ENCODE measurements at places on chromosomes 7 and 10. TPM values are rescaled to one million over a fixed set of nuclear protein-coding genes. Genes with fewer than 3 reads are reported as not detected.

DNA sequence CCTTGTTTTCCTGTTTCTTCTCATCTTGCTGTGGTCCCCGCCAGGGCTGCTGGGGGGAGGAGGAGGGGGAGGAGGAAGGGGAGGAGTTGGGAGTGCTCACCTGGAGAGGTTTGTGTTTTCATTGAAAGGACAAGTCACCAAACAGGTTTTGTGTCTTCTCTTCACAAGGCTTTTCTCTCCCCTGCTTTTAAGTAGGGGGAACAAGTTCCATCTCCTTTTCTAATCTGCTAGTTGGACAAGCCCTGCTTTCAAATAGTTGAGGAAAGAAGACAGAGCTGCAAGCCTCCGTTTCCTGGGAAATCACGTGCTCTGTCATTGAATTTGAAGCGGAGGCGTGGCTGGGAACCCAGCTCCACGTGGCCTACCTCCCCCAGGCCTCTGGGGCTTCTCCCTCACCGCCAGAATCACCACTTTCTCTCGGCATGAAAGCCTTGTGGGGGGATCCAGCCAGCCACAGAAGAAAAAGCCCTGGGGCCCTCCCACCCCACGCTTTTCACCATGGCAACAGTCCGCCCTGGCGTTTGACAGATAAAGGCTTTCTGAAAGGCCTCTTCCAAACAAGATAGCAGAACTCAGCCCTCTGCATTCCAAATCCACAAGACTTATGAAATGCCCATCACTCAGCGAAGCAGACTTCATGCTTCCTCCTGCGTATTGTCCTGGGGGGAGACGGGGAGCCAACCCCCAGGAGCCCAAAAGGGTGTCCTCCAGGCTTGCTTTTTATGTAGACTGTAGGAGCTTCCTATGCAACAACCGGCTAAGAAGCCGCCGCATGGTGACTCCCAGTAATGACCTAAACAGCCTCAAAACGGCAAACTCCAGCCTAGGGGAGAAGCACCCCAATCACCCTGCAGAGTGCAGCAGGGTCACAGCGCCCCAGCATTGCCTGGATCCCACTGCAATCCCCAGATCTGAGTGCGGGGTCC is 51.7 kb downstream of the PROSER2 start:
- peaks cover 4% of the 10 kb centered on the region for H3K4me1 ChIP-seq
- peak; percentile 8 for DNase-seq
- no peak overlapping the region for H3K4me3 ChIP-seq
- no peaks in the 10 kb centered on the region for H3K36me3 ChIP-seq
- H3K27me3 ChIP-seq = peaks cover 2% of the 10 kb centered on the region
- no peak overlapping the region for H3K27ac ChIP-seq

- no peak overlapping the region for H3K27ac ChIP-seq
- no peaks in the 10 kb centered on the region for H3K27me3 ChIP-seq
- DNase-seq = no peak
- no peak overlapping the region for H3K4me3 ChIP-seq
- H3K36me3 ChIP-seq = no peaks in the 10 kb centered on the region
Observed at GRCh38 chr10:45080331-45080730, 79.6 kb downstream of the ZNF22 start.

DNA sequence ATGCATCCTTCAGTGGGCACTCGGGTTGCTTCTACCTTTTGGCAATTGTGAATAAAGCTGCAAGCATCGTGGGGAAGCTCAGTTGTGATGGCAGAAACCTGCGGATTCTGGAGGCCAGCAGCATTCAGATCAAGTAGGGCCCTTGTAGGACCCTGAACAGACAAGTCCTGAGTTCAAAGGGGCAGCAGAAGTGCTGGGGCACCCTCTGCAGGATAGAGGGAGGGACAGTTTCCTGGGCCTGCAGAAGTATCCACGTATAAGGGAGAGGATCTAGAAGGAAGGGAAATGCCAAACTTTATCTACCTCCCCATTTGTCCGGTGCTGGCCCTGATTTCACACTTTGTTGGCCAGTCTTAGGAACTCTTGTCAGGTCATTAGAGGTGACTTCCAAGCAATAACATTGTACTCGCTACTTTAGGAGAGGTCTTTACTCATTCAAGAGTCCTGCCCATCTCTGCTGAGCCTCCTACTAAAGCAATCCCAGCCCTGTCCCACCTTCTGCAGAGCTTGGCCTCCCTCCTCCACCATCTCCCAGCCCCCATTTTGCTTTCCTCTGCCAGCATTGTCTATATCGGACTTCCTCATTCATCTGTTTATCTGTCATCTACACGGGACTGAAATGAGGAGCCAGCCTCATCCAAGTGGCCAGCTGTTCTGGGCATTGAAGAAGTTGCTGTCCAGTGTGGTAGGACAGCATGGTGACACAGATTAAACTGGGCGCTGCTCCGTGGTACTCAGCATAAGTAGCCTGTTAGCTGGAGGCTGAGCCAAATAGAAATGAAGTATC is 26.6 kb upstream of the R3HCC1L start:
- no peaks in the 10 kb centered on the region for H3K36me3 ChIP-seq
- no peak overlapping the region for H3K4me3 ChIP-seq
- H3K27me3 ChIP-seq = no peaks in the 10 kb centered on the region
- H3K27ac ChIP-seq = no peak overlapping the region

GRCh38 chr7:111528331-111528730 is 34.0 kb downstream of the IMMP2L start:
- H3K4me3 ChIP-seq = peak overlapping the region; percentile 28
- DNase-seq = peak; percentile 44
- H3K27me3 ChIP-seq = no peaks in the 10 kb centered on the region
- H3K27ac ChIP-seq = peak overlapping the region; percentile 4
- H3K4me1 ChIP-seq = peaks cover 25% of the 10 kb centered on the region

- H3K36me3 ChIP-seq = peaks cover 24% of the 10 kb centered on the region
- no peak overlapping the region for H3K27ac ChIP-seq
- H3K4me1 ChIP-seq = no peaks in the 10 kb centered on the region
- no peak for DNase-seq
Observed at GRCh38 chr10:72097448-72098300, 9.3 kb upstream of the SPOCK2 start.

GRCh38 chr7:123666492-123666891 is 10.8 kb downstream of the LMOD2 start:
- no peaks in the 10 kb centered on the region for H3K36me3 ChIP-seq
- H3K4me1 ChIP-seq = no peaks in the 10 kb centered on the region
- no peak for DNase-seq
- H3K27me3 ChIP-seq = no peaks in the 10 kb centered on the region
- H3K27ac ChIP-seq = no peak overlapping the region

- no peak for DNase-seq
- no peak overlapping the region for H3K4me3 ChIP-seq
- H3K36me3 ChIP-seq = no peaks in the 10 kb centered on the region
- H3K4me1 ChIP-seq = no peaks in the 10 kb centered on the region
- H3K27ac ChIP-seq = no peak overlapping the region
- no peaks in the 10 kb centered on the region for H3K27me3 ChIP-seq
Observed at GRCh38 chr7:28442540-28443420, 30.5 kb downstream of the CREB5 start.

GRCh38 chr7:5428478-5429252 is 5.0 kb upstream of the TNRC18 start:
- peaks cover 44% of the 10 kb centered on the region for H3K27me3 ChIP-seq
- H3K4me1 ChIP-seq = peaks cover 4% of the 10 kb centered on the region
- no peak overlapping the region for H3K27ac ChIP-seq
- H3K4me3 ChIP-seq = no peak overlapping the region

- H3K4me3 ChIP-seq = no peak overlapping the region
- H3K27me3 ChIP-seq = no peaks in the 10 kb centered on the region
- no peak for DNase-seq
Observed at GRCh38 chr10:76297358-76297757, 865.9 kb downstream of the LRMDA start.

DNA sequence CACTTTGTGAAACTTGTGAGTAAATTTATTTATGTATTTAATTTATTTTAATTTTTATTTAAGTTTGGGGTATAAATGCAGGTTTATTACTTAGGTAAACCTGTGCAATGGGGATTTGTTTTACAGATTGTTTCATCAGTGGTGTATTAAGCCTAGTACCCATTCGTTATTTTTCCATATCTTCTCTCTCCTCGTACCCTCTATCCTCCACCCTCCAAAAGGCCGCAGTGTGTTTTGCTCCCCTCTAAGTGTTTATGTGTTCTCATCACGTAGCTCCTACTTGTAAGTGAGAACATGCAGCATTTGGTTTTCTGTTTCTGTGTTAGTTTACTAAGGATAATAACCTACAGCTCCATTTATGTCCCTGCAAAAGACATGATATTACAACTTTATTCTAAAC is 145.4 kb upstream of the SMIM30 start:
- H3K27ac ChIP-seq = no peak overlapping the region
- H3K4me1 ChIP-seq = no peaks in the 10 kb centered on the region
- no peaks in the 10 kb centered on the region for H3K27me3 ChIP-seq
- H3K36me3 ChIP-seq = no peaks in the 10 kb centered on the region
- no peak for DNase-seq

DNA sequence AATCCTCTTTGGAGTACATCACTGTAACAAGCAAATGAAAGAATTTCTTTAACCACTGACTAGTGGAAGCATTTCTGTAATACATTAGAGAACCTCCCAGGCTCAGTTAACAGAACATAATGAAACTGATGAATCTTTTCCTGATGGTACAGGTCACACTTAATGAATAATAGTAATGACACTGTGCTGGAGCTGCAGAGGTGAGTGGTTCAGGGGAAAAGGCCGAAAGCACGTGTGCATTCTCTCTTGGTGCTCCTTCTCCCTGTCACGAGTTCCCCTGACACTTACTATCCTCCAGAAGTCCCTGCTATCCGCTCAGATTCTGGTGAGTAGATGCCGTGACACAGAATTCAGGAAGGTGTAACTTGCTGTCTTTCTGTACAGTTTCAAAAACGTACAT is 8.0 kb downstream of the HIPK2 start:
- H3K27me3 ChIP-seq = no peaks in the 10 kb centered on the region
- no peak overlapping the region for H3K4me3 ChIP-seq
- H3K36me3 ChIP-seq = no peaks in the 10 kb centered on the region
- H3K27ac ChIP-seq = no peak overlapping the region
- no peak for DNase-seq

DNA sequence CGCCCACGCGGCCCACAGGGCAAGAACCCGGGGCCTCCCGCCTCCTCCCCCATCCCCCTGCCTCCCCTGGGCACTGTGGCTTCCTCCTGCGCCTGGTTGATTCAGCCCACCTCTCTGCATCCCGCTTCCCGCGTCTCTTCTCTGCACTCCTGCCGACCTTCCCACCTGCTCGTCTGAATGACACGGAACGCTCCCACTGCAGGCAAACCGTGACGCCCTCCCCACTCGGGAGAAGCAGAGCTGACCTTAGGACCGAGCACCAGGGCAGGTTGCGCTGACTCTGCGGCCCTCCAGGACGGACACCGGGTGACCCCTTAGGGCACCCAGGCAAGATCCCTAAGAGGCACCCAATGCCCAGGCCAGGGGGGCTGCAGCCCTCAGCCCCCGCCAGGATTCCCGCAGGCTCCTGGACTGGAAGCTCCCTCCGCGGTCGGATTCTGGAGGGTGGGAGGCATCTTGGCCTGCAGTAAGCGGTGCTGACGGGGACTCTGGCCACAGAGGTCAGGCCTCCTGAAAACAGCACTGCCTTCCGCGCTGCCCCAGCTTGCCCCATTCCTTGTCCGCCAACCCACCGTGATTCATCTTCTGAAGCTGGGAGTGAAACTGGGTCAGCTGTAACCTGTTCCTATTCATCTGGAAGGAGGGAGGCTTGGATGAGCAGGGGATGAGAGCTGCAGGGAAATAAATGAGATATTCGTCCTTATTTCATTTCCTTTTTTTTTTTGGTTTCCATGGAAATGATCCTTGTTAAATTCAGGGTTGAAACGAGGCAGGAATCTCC is 990 bp downstream of the CALML3 start:
- no peak overlapping the region for H3K27ac ChIP-seq
- H3K4me3 ChIP-seq = no peak overlapping the region
- no peak for DNase-seq
- peaks cover 5% of the 10 kb centered on the region for H3K27me3 ChIP-seq
- H3K4me1 ChIP-seq = no peaks in the 10 kb centered on the region

GRCh38 chr7:28116041-28116440 is 64.6 kb downstream of the JAZF1 start:
- no peak overlapping the region for H3K4me3 ChIP-seq
- H3K27me3 ChIP-seq = no peaks in the 10 kb centered on the region
- H3K4me1 ChIP-seq = no peaks in the 10 kb centered on the region
- H3K27ac ChIP-seq = no peak overlapping the region
- DNase-seq = no peak

GRCh38 chr10:48306870-48307710 is 613 bp downstream of the MAPK8 start:
- H3K27me3 ChIP-seq = no peaks in the 10 kb centered on the region
- peaks cover 14% of the 10 kb centered on the region for H3K4me1 ChIP-seq
- no peak for DNase-seq
- H3K36me3 ChIP-seq = no peaks in the 10 kb centered on the region
- peak overlapping the region; percentile 92 for H3K4me3 ChIP-seq

DNA sequence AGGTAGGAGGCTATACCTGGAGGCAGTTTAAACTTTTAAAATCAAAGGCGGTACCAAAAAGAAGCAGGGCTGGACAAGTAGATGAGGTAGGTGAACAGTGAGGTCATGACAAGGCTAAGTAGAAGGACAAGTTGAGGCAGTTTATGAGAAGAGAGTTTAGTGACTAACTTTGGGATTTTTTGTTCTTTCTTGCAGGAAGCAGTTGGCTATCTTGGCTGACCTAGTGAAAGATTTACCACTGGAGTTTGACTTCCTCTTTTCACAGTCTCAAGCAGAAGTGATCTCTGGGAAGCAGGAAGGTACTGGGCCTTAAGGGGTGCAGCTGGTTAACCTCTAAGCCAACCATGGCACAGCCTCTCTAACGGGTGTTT is 26.3 kb downstream of the ENTPD7 start:
- H3K27ac ChIP-seq = no peak overlapping the region
- H3K27me3 ChIP-seq = no peaks in the 10 kb centered on the region
- no peak overlapping the region for H3K4me3 ChIP-seq
- DNase-seq = peak; percentile 43
- no peaks in the 10 kb centered on the region for H3K36me3 ChIP-seq

GRCh38 chr10:81876253-81877077 is 1.5 kb downstream of the NRG3 start:
- no peaks in the 10 kb centered on the region for H3K36me3 ChIP-seq
- no peak overlapping the region for H3K27ac ChIP-seq

DNA sequence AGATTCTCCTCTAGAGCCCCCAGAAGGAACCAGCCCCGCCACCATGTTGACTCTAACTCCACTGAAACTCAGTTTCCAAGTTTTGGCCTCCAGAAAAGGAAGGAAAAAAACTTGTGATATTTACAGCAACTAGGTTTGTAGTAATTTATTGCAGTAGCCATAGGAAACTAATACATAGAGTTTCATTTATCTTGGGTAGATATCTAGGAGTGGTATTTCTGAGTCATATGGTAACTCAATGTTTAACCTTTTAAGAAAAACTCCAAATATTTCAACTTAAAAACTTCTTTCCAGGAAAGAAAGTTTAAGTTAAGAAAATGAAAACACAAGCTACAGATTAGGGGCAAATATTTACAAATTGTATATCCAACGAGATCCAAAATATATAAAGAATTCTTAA is 576.7 kb downstream of the KCNMA1 start:
- no peaks in the 10 kb centered on the region for H3K36me3 ChIP-seq
- H3K27me3 ChIP-seq = no peaks in the 10 kb centered on the region
- H3K4me1 ChIP-seq = no peaks in the 10 kb centered on the region

Gene ZNF282
- total RNA-seq = 30.9 TPM

Gene FGL2
- 1.7 TPM for total RNA-seq

Gene PTPRZ1
- total RNA-seq = not detected

Gene PRPS1L1
- total RNA-seq = not detected

Gene ZNF117
- total RNA-seq = 7.5 TPM

Gene CARD11
- total RNA-seq = 72.0 TPM

Gene PRKG1
- not detected for total RNA-seq

Gene ERVW-1
- total RNA-seq = not detected
